ENCODE measurements at places on chromosomes 1 and 21.
A peak's percentile ranks its signal among the peaks of the same experiment; 100 is the strongest.

DNA sequence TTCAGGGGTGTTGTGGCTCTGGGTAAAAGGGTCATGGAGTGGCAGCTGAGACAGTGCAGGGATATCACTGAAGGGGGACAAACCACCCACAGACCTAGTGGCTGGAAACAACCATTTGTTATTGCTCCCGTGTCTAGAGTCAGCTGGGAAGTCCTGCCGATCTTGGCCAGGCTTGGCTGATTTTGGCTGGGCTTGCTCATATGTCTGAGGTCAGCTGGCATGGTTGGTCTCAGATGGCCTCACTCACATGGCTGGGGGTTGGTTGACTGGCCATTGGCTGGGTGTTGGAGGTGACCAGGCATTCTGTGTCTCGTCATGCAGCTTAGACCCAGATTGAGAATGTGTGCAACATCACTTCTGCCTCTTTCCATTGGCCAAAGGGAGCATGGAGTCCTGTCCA lies 203.8 kb upstream of the POU3F1 start:
- DNase-seq = no peak

- DNase-seq = no peak
Observed at GRCh38 chr1:87426463-87427249, 98.0 kb downstream of the LMO4 start.

DNA sequence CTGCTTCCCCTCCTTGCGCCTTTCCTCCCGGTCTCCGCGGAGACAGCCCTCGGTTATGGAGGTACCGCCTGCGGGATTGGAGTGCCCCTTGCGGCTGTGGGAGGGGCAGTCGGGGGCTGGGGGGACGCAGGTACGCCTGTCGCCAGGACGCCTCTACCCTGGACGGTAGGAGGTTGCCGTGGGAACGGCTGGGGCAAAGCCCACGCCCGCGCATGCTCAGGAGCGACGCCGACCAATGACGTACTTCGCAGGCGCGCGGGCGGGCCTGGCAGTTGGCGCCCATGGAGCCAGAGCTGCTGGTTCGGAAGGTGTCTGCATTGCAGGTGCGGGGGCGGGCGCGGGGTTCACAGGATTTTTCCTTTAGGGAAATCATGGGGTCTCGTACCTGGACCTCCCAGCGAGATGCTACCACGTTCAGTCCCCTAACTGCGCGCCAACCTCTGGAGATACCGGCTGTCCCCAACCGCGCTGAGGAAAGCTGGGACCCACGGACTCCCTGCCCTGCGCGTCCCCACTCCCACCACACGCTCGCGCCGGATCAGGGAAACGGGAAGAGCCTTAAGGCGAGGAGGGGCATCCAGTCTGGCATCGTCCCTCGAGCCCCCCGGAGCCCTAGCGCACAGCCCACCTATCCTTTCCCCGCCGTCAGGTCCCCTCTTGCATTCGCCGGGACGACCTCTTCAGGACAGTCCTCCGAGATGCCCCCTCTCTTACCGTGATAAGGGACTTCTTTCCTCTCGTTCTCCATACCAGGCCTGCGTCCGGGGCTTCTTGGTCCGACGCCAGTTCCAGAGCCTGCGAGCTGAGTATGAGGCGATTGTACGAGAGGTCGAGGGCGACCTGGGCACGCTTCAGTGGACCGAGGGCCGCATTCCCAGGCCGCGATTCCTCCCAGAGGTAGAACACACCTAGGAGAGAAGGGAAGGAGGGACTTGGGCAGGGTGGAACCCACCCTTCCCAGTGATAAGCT lies at the start of gene IQCC:
Gene IQCC (plus strand): TSS at position 271 of the 970 bp plus-strand sequence. CDS start 11 bp downstream, at position 282.
- DNase-seq = peak; percentile 98

DNA sequence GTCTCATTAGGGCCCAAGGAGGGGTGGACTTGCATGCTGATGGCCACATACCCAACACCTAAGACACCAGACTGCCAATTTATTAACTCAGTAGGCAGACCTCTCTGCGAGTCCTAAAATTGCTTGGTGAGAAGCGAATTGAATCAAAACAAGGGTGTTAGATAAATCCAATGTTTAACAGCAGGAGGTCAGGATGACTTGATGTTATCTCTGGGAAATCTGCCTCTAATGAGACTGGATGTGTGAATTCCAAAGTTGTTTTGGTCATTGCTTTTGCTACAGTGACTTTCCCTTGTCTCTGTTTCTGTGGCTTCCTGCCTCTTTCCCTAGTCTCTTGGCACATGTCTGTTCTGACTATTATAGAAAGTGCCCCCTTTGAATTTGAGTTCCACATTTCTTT lies 20.8 kb downstream of the MTR start:
- no peak for DNase-seq

- DNase-seq = no peak
Observed at GRCh38 chr1:55749975-55750627, 534.9 kb upstream of the USP24 start.

GRCh38 chr1:15323351-15323988 lies 76.4 kb downstream of the FHAD1 start:
- DNase-seq = peak; percentile 53

DNA sequence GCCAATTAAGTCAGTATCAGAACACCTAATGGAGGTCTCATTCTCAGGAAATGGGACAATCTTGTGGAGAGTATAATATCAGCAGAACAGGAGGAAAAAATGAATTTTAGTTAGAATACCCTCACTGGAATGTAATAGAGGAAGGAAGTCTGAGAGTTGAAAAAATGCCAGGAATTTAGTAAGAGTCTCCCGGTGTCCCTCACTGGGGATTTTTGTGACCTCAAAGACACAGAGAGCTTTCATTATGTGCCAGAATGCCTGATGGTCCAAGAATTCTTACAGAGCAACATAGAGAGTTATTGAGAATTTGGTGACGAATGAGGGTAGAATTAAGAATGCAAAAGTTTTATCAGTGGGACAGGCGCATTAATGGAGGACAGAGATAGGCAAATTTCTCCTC lies 443.5 kb upstream of the B3GALT2 start:
- no peak for DNase-seq

DNA sequence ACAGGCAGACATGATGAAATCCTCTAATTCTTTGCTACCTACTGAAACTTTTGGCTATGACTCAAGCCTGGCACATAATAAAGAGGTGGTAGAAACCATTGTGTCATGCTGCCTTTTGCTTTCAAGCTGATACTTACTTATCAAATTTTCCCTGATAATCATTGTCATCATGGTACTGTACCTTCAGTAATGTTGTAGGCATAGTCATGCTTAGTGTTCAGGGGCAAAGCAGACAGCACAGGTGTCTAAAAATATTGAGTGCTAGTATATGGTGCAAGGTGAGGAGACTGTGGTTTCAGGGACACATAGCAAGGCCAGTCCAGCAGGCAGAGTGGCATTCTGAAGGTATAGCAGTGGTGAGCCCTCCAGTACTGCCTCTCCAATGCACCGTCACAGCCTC lies 226.9 kb upstream of the DEPDC1 start:
- DNase-seq = no peak

GRCh38 chr1:94792473-94793295 lies 27.5 kb upstream of the SLC44A3 start:
- no peak for DNase-seq

DNA sequence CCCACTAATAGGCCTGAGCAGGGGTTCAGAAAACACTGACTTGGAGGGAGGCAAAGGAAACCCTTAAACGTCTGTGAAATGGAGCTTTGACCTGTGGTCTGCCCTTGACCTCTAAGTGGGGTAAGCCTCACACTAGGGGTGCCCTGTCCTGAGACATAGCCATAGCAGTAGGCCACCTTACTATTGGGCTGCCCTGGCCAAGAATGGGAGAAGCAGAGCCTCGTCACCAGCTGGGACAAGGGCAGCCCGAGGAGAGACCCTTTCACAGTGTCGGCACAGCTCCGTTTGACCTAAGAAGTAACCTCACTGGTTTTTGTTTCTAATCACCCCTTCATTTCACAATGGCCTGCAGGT lies 26.4 kb upstream of the IFNAR2 start:
- DNase-seq = no peak

DNA sequence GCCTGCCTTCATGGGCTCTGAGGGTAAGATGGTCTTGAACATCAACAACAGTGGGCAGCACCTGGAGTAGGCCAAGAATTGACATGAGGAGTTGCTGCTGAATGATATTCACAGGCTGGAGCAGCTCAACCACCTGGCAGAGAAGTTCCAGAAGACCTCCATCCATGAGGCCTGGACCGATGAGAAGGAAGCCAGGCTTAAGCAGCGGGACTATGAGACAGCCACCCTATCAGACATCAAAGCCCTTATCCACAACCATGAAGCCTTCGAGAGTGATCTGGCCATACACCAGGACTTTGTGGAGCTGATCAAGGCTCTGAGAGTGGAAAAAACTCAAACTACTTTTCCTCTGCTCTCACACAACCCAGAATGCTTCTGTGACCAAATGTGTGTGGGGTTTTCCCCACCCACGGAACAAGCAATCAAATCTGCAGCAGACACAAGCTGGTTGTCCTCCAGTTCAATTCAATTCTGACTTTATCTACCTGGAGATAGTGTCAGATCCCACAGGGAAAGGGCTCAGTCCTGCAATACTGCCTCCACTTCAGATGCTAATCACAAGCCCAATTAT lies 12.1 kb upstream of the EPHA10 start:
- no peak for DNase-seq

DNA sequence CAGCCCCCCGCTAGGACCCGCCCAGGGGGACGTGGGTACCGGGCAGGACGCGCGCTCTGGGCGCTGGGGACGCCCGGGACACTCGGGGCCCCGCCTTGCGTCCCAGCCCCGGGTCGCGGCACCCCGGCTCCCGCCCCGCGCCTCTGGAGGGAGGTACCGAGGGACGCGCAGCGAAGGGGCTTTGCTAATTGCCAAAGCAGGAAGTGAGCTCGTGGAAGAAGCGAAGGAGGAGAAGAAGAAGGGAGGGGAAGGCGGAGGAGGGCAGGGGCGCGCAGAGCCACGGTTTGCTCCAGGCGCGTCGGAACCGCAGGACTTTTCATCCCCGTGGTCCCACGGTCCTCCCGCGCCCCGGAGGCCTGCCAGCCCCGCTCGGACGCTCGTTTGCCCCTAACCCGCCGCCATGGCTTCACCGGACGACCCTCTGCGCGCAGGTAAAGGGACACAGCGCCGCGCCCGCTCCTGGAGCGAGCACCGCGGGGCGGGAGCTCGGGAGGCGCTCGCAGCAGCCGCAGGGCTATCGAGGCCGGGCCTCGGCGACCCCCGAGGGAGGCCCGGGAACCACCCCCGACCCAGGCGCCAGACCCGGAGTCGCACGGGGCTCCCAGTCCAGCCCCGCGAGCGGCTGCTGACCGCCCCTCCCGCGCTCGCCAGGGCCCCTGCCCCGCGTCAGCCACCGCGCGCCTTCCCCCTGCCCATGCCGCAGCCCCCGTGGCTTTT lies 1.3 kb downstream of the EDARADD start:
- DNase-seq = peak; percentile 37

DNA sequence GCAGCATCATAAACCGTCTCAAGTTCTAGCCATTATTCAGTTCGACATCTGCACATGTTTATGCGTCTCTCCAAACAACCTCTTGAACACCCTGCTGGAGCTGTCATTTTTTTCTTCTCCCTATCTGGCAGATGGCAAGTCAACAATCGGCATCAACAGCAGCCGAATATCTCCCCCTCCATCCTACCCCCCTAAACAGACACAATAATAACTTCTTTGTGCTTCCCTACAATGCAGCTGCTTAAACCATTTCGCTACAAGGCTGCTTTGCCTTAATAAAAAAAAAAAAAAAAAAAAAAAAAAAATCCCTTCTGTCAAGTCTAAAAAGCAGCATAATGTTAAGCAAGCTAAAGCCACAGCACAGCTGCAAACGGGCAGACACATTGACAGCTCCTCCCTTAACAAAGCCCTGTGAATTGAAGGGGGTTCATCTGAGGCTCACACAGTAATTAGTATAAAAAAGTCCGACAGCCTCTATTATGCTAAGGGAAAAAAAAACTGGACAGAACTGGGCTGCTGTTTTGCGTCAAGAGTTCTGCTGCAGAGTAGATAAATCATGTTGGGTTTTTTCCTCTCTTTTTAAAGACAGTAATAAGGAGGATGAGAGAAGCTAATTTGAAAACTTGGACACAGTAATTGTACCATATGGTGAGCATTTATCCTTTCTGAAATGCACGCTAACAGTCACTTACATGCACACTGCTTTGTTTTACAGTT lies 136.4 kb downstream of the AKT3 start:
- peak; percentile 82 for DNase-seq

GRCh38 chr1:96515925-96516324 lies 205.7 kb upstream of the PTBP2 start:
- no peak for DNase-seq

DNA sequence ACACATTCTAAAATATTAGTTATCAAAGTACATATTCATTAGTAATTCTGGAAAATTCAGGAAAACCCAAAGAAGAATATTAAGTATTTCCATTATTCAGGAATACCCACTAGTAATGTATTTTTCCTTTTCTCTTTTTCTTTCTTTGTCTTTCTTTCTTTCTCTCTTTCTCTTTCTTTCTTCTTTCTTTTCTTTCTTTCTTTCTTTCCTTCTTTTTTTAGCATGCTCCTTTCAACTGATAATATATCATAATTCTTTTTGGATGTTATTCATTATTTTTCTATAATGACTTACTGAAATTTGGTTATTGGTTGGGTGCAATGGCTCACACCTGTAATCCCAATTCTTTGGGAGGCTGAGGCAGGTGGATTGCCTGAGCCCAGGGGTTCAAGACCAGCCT lies 175.6 kb upstream of the RAB4A start:
- DNase-seq = no peak

- peak; percentile 36 for DNase-seq
Observed at GRCh38 chr1:67647036-67647798, 37.8 kb upstream of the GADD45A start.

DNA sequence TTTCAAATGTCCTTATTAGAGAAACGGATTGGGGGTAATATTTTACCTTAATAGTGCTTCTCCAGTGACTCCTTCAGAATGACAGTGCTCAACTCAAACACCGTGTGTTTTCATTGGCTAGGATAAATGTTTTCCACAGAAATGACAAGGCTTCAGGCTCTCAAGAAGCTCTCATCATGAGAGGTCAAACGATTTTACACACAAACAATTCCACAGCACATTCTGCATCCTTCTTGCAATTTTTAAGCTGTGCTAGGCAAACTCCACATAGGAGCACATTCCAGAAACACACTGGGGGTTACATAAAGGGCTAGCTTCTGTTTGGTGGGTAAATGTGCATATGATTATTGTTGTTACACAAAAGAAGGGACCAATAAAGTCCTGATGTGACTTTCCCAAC lies 75.5 kb upstream of the IPO9 start:
- DNase-seq = no peak

- peak; percentile 55 for DNase-seq
Observed at GRCh38 chr1:45205011-45205909, 1.1 kb downstream of the ZSWIM5 start.

GRCh38 chr1:119372503-119373086 lies 4.0 kb downstream of the HAO2 start:
- DNase-seq = no peak

- no peak for DNase-seq
Observed at GRCh38 chr1:199700551-199700950, 327.0 kb upstream of the NR5A2 start.
